ENCODE measurements at places on chromosomes 12 and 14.

DNA sequence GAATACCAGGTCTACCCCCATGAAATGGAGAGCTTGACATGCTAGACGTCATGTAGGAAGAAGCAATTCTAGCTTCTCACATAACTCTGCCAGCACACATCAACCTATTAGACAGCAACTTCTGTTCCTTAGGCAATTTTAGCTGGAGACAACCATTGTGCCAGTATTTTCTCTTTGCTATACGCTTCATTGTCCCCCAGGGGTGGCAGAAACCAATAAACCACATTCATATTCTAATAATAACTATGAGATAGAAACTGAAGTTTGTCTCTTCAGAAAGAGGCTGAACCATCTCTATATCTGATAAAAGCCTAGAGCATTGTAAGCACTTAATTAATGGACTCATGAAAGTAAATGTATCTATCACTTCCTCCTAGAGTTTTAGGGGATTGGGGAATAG lies 278.6 kb downstream of the FOXG1 start:
- no peak for DNase-seq

DNA sequence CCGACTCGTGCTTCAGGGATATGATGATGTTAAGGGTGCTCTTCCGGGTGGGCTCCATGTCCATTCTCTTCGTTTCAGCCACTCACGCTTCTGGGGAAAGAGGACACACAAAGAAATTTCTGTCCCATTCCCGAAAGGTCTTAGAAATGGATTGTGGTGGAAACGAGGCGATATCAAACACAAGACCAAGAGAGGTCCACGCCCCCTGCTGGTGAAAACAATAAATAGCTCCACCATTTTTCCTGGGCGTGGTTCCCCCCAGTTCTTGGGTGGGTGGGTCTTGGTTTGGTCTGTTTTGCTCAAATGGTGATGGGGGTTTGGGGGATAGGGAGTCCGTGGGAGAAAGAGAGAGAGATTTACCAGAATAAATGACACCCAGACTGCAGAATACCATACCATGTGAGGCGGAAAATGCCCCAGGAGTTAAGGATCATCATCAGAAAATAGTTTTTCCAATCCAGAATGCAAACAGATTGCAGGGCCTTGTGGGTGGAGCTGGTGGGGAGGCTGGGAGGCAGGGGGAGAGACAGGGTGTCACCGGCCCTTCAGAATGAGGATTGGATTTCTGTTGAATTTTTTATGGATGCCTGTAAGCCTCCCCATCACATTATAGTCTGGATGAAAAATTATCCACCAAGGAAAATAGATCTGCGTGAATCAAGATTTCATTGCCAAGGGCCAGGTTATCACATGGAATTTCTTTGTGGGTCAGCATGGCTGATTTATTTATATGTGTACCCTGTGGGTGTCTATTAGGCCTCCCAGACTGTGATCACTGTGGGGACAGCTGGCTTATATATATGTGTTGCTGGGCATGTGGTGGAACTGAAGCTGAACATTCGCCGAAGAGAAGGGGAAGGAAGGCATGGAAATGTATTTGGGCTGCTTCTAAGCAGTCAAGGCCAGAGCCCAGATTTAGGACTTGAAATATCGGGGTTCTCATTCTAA lies 55.8 kb downstream of the SRRM4 start:
- peak; percentile 39 for DNase-seq

GRCh38 chr12:61385771-61386170 lies 874.4 kb upstream of the USP15 start:
- DNase-seq, result no peak

DNA sequence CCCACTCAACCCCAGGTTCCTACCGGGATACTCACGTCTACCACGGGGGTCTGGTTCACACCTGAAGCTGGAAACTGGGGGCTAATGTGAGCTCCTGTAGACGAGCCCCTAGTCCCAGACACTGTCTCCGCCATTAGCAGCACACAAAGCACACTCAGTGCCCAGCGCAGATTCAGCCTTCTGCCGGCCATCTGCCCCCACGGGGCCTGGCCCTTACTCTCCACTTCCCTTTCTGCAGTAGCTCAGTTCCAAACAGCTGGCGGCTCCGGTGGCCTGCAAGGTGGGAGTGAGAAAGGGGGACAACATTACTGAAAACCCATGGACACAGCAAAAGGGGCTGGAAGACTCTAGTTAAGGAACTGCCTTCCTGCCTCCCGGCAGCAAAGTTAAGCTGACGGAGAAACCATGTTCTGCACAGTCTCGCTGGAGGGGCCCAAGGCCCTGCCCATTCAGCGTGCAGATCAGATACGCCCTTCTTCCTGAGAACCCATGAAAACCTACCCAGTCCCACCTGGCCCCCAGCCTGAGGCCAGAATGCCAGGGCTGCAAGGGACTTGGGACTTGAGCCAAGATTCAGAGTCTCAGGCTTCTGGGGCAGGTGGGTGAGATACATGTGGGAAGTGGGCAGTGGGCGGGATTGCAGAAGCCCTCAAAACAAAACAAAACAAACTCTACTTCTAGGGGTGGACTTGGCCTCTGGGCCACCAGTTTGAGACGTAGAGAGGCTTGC lies 2.1 kb downstream of the SLC8B1 start:
- no peak for DNase-seq

GRCh38 chr12:121996050-121996944 lies 25.4 kb upstream of the BCL7A start:
- no peak for DNase-seq

GRCh38 chr12:97899956-97900355 lies 437.4 kb downstream of the RMST start:
- no peak for DNase-seq

- peak; percentile 20 for DNase-seq
Measured at GRCh38 chr12:24795699-24796347, 153.1 kb downstream of the BCAT1 start.

DNA sequence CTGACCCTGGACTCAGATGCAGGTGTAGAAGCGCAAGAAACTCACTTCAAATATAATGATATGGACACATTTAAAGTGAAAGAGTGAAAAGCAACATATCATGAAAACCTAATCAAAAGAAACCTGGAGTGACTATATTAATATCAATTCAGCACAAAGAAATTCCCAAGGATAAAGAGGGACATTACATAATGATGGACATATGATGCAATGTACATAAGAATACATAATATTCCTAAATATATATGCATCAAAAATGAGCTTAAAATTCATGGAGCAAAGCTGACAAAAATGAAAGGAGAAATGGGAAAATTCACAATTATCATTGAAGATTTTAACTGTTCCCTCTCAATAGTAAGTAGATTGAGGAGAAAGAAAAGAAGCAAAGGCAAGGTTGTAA lies 24.6 kb downstream of the PTPRR start:
- no peak for DNase-seq

- peak; percentile 74 for DNase-seq
Measured at GRCh38 chr12:69388371-69388770, 28.8 kb downstream of the YEATS4 start.

DNA sequence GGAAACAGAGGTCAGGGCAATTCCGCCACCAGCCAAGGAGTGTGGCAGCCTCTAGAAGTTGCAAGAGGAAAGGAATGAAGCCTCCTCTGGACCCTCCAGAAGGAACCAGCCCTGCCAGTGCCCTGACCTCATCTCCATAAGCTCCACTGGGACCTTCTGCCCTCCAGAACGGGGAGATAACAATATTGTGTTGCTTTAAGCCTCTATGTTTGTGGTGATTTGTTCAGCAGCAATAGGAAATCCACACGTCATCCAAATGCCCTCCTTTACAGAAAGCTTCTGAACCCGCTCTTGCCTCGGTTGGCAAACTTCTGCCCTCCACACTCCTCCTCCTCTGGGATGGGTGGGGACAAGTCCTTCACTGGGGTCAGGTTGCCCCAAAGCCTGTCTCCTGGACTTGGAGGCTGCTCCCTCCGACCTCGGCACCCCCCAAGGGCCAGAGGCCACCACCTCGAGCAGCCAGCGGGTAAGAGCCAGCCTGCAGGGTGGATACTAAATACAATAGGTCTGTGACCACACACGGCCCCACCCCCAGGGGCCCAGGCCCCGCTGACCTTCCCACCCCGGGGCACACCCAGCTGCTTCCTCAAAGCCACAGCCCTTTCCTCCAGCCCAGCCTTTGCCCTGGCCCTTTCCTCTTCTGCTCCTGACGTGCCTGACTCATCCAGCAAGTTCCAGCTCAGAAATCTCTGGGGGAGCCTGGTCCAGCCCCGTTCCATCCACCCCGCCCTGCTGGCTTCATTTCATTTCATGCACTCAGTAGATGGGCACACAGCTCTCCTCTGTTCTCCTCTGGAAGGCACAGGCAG lies 58.7 kb upstream of the NCOR2 start:
- DNase-seq, result peak; percentile 78

GRCh38 chr12:19434538-19434937 lies 4.8 kb upstream of the AEBP2 start:
- DNase-seq, result no peak

All from ELR (cell line).